ENCODE measurements at places on chromosomes 7 and 10.
A peak's percentile ranks its signal among the peaks of the same experiment; 100 is the strongest.

DNA sequence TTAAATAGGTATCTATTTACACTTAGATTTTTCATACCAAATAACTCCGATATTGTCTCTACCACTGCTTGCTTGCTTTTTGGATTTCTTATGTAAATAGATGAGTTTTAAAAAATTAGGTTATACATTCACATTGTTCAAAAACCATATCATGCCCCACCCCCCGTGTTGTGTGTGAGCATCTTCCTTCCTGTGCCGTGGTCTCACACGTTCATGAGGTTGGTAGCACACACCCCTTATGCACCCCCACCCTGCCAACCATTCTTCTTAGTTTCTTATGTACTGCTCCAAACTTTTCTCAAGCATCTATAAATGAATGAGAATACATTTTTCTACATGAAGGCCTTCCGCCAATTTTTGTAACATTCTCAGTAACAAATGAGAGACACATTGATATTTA lies 115.6 kb downstream of the FANK1 start:
- no peak for DNase-seq

DNA sequence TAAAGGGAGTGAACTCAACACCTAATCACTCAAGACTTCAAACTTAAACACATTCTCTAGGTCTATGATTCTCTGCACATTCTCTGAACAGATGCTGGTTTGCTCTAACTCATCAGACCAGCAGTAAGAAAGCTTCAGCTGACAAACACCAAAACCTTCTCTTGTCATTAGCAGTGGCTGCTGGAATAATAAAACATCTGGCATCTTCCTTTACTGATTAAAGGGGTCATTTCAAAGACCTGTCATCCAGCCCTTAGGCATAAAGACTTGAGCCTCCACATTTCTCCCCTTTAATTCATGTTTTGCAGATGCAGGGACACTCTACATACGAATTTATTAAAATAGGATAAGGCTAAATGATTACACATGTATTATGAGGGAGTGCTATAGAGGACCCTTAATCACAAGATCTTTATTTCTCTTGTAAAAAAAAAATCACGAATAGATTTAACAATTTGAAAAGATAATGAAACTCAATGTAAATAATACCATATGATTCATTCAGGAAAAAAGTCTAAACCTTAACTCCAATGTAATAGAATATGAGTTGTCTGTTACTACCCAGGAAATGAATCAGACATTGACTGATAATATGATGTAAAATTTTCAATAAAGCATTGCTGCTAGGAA lies 152.4 kb upstream of the GNAI1 start:
- DNase-seq, result no peak

GRCh38 chr10:72229261-72230251 lies 13.5 kb upstream of the ASCC1 start:
- DNase-seq, result no peak

DNA sequence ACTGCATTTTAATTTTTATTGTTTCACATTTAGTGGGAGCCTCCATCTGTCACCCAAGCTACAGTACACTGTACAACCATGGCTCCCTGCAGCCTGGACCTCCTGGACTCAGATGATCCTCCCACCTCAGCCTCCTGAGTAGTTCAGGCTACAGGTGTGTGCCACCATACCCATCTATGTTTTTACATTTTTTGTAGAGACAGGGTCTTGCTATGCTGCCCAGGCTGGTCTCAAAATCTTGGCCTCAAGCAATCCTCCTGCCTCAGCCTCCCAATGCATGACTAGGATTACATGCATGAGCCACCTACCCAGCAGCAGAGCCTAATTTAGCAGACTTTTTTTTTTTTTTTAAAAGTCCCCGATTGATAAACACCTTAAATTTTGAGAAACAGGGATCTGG lies 5.6 kb downstream of the PIP4K2A start:
- no peak for DNase-seq

DNA sequence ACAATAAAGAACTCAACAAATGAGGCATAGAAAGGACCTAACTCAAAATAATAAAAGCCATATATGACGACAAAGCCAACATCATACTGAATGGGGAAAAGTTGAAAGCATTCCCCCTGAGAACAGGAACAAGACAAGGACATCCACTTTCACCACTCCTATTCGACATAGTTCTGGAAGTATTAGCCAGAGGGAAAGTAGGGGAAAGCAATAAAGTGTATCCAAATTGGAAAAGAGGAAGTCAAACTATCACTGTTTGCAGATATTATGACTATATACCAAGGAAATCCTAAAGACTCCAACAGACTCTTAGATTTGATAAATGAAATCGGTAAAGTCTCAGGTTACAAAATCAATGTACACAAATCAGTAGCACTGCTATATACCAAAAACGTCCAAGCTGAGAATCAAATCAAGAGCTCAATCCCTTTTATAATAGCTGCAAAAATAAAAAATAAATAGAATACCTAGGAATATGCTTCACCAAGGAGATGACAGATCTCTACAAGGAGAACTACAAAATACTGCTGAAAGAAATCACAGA lies 4.8 kb downstream of the ANXA7 start:
- no peak for DNase-seq

DNA sequence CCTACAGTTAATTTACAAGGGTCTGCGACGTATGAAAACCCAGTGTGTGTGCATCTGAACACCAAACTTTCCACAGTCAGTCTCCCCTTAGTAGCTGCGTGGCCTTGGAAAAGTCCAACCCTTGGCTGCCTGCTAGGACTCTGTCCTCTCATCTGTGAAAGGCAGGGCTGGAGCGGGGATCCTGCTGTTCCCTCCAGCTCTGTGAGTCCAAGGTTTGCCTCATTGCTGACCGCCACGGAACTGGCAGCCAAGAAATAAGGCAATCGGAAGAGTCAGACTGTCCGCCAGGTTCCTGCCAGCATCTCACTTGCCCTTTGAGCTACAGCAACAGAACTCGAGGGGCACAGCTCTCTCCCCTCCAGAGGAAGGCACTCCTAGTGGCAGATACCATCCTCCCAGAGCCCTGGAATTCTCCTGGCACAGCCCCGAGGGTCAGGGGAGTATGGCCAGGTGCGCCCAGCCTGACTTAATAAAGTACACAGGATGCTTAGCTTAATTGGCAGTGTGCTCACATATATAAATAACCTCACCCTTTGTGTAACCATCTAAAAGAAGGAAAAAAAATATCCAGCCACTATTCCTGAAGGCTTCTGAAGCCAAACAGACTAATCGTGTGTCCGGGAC lies 530.1 kb upstream of the FOXK1 start:
- no peak for DNase-seq

GRCh38 chr7:90224195-90224594 lies 12.7 kb downstream of the STEAP2 start:
- no peak for DNase-seq

GRCh38 chr7:108008827-108009226 lies 5.9 kb upstream of the LAMB1 start:
- no peak for DNase-seq

GRCh38 chr7:117010375-117011133 lies 57.3 kb downstream of the ST7 start:
- no peak for DNase-seq

DNA sequence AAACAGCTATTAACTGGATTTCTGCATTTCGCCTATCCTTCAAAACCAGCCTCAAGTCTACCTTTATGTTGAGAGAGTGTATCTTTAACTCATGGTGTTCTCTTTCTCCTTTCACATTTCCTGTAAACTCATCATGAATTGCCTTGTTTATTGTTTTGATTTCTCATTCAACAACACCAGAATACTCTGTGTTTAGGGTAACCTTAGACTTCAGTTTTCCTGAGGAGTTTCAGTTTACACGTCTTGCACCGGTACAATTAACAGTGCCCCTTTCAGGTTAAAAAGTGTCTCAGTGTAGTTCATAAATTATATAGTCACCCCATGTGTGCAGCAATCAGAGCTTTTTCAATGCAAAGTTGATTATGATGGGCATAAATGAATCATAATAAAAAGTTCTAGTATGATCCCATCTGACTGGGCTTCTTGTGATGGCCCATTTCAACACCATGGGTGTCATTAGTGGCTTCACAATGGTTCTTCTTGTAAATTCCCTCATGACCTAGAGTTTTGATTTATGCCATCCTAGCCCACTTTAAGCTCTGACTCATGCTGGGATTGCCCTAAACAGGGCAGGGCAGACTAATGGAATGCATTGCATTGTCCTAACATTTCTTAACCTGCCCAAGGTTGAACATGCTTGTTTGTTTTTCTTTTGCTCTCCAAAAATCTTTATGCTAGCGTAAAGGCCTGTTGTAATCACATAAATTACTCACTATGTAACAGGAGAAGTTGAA lies 22.0 kb downstream of the ITGB8 start:
- peak; percentile 82 for DNase-seq

GRCh38 chr10:93554760-93555432 lies 11.6 kb upstream of the FFAR4 start:
- peak; percentile 47 for DNase-seq

DNA sequence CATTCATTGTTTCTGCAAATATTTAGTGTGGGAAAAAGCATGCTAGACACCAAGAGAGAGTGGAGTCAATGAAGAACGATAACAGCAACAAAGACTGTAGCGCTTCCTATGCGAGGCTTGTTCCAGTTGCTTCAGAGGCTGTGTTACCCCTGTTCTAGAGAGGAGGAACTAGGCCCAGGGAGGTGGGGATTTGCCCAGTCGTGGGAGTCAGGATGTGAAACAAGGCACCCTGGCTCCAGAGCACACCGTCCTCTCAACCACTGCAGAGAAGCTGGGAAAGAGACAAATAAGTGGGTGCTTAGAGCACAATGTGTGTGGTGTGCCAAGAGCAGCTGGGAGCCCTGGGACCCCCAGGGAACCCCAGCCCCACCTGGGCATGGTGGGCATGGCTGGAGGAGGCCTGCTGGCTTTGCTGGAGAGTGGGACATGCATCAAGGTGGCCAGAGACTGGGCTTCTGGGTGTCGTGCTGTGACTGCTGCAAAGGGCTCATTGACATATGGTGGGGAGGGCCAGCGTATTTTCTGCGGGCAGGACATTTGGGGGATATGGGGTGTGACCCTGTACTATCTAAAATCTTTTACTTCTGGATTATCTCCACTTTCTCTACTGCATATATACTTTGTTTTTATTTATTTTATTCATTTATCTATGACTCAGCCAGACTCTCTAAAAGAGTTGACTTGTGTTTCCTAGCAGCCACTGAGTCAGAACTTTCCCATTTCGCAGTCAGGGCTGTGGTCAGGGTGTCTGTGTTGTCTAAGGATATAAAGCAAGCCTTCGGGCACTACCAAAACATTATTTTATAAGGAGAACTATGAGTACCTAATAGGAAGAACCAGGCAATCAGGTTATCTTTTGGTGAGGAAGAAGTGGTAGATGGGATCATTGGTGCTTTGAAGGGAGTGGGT lies 95.4 kb downstream of the TCF7L2 start:
- no peak for DNase-seq

DNA sequence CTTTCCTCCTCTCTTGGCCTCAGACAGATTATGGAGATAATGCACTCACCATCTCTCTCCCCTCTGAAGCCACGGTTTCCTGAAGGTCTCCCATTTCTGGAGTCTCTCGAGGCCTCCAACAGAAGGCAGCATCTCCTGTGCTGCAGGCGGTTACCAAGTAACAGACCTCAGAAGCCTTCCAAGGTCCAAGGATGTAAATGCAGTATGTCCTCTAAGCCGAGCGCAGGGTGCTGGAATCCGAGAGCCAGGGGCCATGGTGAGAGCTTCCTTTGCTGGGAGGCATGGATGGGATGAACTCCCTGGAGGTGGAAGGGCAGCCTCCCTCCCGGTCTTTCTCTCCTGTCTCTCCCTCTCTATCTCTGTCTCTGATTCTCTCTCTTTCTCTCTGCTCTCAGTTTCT lies 79.8 kb downstream of the ADARB2 start:
- DNase-seq, result no peak

- no peak for DNase-seq
Measured at GRCh38 chr10:47286116-47286505, 13.9 kb upstream of the GDF10 start.

DNA sequence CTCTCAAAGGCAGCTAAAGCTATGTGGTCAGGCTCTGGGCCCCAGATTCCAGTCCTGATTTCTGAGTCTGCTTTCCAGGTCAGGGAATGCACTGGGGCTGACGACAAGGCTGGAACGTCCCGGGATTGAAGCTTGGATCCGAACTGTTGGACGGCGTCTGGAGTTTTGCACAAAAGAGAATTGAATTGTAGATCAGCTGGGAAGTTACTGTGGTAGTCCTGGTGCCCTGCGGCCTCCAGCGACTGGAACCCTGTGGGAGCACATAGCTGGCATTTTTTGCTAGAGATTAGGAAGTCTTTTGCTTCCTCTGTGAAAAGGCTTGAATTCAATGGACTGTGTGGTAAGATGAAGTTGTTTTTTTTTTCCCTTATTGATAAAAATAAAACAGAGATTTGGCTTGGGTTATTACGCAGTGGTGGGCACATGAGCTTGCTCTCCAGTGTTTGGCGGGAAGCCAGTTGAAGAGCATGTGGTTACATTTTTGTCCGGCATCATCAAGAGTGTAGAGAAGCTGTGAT lies at the start of gene HK1:
Gene HK1 (plus strand): TSS at position 51 of the 518 bp plus-strand sequence.
- no peak for DNase-seq

GRCh38 chr10:75019370-75019769 lies 92.1 kb upstream of the SAMD8 start:
- no peak for DNase-seq

DNA sequence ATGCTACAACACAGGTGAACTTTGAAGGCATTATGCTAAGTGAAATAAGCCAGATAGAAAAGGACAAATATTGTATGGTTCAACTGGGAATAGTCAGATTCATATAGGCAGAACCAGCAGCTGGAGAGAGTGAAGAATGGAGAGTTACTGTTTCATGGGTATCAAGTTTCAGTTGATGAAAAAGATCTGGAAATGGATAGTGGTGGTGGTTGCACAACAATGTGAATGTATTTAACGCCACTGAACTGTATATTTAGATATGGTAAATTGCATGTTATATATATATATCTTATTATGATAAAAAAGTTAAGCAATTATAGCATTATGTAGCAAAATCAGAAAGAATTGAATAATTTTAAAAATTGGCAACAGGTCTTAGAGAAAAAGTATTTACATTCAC lies 3.9 kb downstream of the LMBR1 start:
- DNase-seq, result no peak

GRCh38 chr10:19815731-19816410 lies 361 bp upstream of the PLXDC2 start:
- DNase-seq, result no peak

GRCh38 chr10:1251769-1252168 lies 195.6 kb downstream of the WDR37 start:
- no peak for DNase-seq

- no peak for DNase-seq
Measured at GRCh38 chr7:41579961-41580935, 122.6 kb downstream of the INHBA start.
